Stimulated activated CD4-positive, alpha-beta T cell treated with anti-CD3 and anti-CD28 coated beads, Interleukin-1b, Interleukin-23, amount 100 ng/mL, for 24 hours (primary cell): ENCODE measurements at places on chromosomes 5 and 9.

DNA sequence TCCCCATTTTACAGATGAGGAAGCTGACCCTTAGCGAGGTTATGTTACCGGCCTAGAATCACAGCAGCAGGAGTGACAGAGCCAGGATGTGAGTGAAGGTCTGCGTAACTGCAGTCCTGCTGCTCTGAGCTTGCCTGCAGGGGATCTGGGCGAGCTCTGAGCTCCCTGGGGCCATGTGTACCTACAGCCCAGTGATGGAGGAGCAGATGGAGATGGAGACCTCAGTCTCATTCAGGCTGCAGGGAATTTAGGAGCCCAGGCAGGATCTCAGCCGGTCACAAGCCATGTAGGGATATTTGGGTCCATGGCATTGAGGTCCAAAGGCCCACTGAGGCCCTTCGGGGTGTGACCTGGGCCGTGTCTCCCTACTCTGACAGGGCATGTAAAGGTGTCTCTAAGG lies 170.6 kb downstream of the CACNA1B start:
- DNase-seq, result no peak

DNA sequence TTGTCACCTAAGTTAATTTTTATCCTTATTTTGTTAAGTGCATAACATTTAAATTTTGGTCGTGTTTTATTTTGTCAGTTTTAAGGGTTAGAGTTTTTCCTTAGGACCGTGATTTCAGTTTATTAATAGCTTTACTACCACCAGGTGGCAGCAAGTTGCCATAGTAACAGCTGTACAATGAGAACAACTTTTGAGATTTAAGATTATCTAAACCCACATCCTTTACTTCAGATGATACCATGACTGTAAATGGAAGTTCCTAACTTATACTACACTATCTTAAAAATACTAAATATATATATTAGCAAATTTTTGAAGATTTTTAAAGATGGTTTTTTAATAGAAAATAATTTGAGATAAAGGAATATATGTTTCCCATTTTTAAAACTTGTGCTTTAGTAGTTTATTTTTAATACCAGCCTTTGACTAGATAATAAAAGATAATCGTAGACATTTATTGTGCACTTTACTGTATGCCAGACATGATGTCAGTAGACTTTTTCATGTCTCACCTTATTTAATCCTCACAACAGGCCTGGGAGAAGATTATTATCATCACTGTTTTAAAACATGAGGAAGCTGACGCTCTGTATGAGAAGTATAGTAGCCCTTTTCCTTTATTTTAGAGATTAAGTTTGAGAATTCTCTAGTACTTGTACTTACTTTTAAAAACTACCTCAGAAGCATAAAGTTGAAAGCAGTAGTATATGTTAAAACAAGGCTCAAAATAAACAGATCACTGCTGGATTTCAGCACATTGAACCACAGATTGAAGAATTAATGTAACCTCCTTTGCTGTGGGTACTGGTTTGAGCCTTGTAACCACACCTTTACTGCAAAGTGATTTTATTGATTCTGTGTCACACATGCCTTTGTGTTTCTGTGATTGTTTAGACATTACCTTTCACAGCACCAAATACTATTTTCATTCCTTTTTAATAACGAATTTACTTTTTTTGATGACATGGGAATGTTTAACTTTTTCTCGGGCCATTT lies 27.5 kb downstream of the SREK1 start:
- no peak for DNase-seq

GRCh38 chr9:109600142-109600541 lies 102.0 kb upstream of the PTPN3 start:
- no peak for DNase-seq

DNA sequence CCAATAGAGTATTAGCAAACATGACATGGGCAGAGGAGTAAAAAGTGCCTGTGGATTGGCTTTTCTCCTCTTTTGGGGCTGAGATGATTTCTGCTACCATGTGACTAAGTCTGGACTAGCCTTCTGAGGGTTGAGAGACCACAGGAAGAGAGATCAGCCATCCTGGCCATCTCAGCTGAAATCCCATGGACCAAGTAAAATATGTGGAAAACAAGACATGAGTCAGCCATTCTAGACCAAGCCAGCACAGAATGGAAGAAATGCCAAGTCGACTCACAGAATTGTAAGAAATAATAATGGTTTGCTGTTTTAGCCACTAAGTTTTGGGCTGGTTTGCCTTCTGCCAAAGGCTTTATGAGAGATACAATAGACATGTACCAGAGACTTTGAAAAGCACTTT lies 377.8 kb downstream of the CHSY3 start:
- no peak for DNase-seq

DNA sequence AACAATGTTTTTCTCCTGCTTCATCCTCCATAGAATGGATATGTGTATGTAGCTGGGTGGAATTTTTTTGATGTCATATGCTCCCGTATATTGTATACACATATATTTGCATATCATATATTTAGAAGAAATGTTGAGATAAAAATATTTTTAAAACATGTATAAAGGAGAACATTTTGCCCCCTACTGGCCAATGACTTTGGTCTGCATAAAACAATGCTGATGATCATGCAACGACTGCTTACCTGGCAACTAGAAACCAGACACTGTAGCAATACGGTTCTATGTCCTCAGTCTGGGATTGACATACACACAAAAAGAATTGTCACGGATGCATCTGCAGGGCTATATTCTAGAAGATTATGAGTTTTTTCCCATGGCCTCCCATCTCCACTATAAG lies 503.6 kb downstream of the ELAVL2 start:
- no peak for DNase-seq

DNA sequence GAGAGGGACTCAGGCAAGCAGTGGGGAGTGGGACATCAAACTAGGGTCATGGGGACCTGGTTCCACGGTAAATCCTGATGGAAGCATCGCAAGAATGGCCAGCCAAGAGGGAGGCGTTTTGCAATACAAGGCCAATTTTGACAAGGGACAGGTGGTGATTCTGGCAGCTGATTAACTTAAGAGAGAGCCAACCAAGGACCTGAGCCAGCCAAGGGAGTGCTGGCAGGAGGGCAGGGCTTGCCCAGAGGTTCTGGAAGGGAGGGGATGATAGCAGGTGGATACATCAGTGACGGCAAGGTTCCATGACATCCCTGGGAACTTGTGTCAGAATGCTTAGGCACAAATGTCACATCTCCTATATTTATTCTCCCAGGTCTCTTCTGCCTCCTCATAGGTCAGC lies 32.8 kb upstream of the PUM3 start:
- DNase-seq, result no peak

DNA sequence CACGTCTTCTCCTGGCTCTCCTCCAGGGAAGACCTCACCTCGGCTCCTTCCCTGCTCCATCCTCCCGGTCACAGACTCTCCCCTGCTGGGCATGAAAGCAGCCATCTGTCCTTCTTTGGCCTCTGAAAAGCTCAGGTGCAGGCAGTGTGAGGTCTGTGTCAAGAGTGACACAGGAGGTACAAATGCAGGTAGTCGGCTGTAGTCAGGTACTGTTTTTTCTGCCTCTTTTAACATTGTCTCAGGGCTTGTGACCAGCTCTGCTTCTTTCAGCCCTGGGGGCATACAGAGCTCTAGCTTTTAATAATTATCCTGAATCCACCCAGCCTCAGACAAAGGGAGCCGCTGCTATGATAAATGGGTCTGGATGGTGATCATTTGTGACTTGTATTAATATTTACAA lies 46.4 kb downstream of the C5orf15 start:
- no peak for DNase-seq

DNA sequence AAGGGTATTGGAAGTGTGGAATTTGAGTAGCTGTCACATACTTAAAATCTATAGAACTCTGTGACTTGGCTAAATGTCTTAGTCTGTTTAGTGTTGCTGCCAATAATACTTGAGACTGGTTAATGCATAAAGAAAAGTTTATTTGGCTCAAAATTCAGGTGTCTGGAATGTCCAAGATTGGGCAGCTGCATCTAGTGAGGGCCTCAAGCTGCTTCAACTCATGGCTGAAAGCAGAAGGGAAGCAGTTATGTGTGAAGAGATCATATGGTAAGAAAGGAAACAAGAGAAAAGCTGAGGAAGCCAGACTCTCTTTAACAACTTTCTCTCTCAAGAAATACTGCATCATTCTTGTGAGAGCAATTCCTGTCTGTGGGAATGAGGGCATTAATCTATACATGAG lies 1043.3 kb upstream of the CDH6 start:
- DNase-seq, result no peak

DNA sequence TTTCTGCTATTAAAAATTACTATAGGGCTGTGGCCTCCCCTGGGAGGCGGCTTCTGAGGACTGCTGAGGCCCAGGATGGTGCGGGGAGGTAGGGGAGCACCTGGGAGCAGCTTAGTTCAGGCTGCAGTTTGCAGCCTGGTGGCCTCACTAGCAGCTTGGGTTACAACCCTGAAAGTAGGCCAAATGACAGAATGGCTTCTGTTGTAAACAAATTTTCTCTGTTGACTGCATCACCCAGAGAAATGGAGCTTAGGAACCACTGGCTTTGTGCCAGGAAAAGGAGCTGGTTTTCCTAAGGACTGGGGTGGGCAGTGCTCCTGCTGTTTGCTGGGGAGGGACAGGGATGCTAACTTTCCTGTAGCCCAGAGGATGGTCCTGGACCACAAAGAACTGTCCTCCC lies 130.3 kb downstream of the ENTREP1 start:
- no peak for DNase-seq
